ENCODE measurements at places on chromosomes 5 and 9.

GRCh38 chr9:127763918-127764384 is 14.5 kb downstream of the SH2D3C start:
- DNase-seq, result no peak

- no peak for DNase-seq
Observed at GRCh38 chr5:152488869-152489268, 83.8 kb upstream of the NMUR2 start.

DNA sequence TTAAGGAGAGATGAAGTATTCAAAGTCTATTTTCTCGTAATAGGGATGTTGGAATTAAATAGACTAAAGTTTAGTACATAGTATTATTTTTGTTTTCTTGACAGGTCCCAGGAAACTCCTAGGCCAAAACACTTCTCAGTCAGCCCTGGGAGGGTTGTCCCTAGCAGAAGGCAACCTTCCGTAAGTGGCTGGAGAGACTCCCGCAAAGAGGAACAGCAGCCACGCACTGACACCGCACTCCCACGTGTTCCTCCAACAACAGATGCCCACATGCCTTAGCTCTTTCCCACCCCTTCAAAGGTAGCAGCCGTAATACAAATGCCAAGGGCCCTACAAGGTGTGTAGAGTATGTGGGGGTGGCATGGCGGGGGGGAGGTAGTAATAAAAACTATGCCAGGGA is 28.4 kb downstream of the PCDHGC5 start:
- no peak for DNase-seq

DNA sequence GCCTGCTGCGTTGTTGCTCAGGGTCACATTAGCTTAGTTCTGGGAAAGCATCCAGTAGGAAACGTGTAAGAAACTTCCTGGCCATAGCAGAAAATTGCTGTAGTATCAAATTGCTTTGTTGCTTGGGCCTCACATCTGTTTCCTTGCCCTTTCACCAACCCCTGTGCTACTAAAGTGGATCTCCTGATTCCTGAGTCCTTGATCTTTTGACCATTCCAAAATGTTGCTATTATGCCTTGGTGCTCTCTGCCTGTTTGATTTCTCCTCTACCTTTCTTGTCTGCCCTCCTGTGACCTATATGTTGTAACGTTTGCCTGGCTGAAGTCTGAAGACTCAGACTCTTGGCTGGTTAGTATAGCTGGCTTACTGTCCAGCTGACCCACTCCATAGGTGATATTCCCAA is 350.5 kb downstream of the ADGRV1 start:
- DNase-seq, result no peak

DNA sequence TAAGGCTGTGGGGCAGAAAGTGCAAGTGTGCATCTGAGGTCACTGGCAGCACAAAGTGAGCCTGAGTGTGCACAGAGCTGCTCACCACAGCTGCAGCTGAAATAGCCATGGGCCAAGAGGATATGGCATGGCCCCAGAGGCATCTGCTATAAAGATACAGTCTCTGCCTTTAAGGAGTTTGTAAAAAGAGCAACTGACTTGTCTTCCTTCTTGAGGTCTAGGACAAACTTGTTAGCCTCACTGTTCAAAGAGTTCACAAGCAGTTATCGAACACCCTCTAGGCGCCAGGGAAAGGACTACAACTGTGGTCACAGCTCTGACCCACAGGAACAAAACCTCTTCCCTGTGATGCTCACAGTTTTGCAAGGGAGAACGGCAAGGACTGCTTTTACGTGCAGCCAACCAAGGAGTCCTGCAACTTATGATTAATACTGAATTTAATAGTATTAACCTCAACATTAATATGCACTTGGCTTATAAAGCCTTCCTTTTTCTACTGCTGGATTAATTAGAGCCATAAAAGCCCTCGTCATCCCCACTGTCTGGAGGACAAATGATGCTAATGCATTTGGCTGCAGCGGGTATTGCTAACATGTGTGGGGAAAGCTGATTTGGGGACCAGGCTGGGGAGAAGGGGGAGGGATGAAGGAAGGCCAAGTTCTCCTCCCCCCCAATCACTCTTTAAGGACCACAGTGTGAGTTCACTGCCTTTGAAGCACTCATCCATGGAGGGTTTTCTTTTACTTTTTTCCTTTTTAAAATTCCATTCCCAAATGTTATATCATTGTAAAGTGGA is 189.8 kb upstream of the TRIM32 start:
- DNase-seq, result no peak

- no peak for DNase-seq
Observed at GRCh38 chr5:181098762-181099601, 32.0 kb downstream of the OR2V1 start.

GRCh38 chr9:121721058-121721350 is 69.6 kb downstream of the DAB2IP start:
- DNase-seq, result no peak

- DNase-seq, result no peak
Observed at GRCh38 chr9:131720330-131720729, 19.5 kb downstream of the RAPGEF1 start.

DNA sequence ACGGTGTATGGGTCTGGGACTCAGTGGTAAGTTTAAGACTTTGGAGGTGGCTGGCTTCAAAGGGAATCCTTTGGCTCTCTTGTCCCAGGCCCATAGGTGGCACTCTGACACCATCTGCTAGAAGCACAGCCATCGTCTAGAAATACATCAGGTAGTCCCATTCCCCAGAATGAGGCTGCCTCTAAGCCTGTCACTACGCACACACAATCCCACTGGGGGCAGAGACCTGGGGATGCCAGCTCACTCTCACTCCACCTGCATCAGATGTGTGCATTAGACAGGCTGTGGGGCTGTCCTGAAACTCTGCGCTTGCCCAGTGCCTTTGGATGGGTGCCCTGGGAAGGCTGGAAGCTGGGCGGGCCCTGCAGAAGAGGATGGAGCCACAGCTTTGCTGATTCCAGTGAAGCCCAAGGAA is 127.5 kb upstream of the PANK3 start:
- no peak for DNase-seq
